Renal pelvis (tissue), 12 donors: ENCODE measurements at places on chromosomes 5 and 9.

DNA sequence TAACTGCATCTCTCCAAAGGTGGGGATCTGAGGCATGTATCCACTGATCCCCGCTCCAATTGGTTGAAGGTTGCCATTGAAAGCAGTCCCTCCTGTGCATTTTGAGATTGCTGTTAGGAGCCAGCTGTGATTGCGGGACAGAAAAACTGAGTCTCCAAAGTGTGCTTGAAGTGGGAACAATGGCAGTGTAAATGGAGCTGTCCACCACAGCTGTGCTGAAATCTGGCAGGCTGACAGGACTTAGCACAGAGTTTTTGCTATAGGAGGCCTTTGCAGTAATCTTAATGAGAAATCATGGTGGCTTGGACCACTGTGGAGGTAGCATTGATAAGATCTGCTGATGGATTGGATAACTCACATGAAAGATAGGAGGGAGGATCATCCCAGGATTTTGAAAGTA lies 3.3 kb downstream of the RNF20 start:
- peak; percentile 57 for DNase-seq

DNA sequence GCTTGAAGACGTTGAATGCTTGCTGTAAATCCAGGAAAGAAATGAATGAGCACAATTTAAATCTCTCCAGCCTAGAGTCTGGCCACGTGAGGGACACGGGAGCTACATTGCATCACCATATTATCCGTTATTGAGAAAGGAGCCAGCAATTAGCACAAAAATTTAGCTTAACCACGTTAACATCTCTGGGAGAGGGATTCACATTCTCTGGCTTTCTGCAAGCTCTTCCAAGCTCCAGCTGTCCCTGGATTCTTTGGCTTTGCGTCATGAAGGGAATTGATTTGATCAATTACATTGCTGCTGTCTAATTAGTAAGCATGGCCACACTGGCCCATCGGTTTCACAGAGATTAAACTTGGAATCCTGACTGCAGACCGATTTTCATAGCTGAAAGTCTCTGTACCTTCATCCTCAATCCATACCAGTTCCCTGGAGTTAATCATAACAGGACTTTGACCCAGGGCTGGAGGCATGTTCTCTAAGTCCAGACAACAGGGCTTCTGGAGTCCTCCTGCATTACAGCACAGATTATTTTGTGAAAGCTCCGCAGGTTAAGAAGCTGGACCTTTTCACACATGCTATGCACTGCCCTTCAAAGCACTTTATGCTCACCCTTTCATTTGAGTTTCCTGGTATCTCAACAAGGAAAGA lies 31.6 kb downstream of the ADRA1B start:
- no peak for DNase-seq

GRCh38 chr9:35690614-35691333 lies 1.0 kb upstream of the TPM2 start:
- DNase-seq: no peak

- no peak for DNase-seq
Measured at GRCh38 chr5:126513703-126514102, 81.3 kb downstream of the ALDH7A1 start.

GRCh38 chr9:91530829-91531228 lies 107.2 kb upstream of the NFIL3 start:
- no peak for DNase-seq

- DNase-seq: no peak
Measured at GRCh38 chr5:168683247-168683926, 104.2 kb upstream of the PANK3 start.

DNA sequence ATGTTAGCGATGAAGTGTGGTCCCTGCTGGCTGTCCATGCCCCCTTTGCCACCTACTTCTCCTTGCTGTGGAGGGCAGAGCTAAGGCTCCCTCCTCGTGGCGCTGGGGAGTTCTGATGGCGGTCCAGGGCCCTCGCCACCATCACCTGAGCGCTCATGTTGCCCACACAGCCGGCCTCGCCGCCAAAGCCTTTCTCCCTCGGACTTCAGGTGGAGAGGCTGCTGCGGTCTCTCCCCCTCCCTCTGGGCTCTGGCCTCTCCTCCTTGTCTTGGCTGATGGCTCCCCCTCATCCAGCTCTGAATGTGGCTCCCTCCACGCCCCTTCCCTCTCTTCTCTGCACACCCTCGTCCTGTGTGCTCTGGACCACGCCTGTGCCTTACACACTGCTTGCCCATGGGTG lies 14.5 kb upstream of the LPCAT1 start:
- DNase-seq: no peak

DNA sequence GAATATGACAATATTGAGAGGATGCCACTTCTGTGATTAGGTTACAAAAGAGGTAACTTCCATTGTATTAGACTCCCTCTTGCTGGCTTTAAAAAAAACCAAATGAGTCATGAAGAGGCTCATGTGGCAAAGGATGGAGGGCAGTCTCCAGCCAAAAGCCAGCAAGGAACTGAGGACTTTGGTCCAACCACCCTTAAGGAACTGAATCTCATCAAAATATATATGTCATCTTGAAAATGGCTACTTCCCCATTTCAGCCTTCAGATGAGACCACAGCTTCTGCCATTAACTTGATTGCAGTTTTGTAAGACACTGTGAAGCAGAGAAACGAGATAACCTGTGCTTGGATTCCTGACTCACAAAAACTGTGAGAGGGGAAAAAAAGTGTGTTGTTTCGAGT lies 15.5 kb upstream of the TRIM32 start:
- no peak for DNase-seq

GRCh38 chr5:94705427-94705826 lies 87.0 kb downstream of the SLF1 start:
- no peak for DNase-seq

DNA sequence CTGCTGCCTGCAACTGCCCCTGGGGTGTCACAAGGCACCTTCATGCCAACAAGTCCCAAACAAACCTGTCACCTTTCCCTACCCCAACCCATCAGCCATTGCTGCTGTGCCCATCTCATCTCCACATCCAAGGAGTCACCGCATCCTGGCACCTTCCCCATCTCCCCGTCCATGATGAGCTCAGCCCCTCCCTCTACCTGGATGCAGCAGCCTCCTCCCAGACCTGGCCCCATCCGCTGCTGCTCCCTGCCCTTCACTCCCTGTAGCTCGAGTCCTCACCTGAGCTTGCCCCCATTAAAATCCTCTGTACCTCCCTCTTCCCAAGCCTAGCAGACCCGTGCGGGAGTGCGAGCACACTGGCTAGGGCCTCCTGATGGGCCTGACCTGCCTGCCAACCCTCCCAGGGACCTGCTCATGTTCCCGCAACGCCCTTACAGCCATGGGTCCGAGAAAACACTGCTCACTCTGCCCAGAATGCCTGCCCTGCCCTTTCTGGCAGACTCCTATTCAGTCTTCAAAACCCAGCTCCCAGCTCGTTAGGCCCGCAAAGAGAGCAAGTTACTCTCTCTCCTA lies 110.6 kb downstream of the ADAMTS2 start:
- DNase-seq: no peak

GRCh38 chr5:128597156-128597555 lies 59.1 kb upstream of the FBN2 start:
- peak; percentile 37 for DNase-seq

DNA sequence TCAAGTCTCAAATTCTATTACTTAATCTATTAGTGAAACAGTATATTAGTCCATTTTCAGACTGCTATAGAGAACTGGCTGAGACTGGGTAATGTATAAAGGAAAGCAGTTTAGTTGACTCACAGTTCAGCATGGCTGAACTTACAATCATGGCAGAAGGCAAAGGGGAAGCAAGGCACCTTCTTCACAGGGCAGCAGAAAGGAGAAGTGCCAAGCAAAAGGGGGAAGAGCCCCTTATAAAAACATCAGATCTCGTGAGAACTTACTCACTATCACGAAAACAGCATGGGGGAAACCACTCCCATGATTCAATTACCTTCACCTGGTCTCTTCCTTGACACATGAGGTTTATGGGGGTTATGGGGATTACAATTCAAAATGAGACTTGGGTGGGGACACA lies 67.9 kb upstream of the CHSY3 start:
- no peak for DNase-seq

- DNase-seq: peak; percentile 66
Measured at GRCh38 chr5:132746954-132747615, at the start of gene CCNI2. TSS of gene CCNI2 (plus strand) at chr5:132747426. CDS start at chr5:132747496, 70 bp downstream.

- DNase-seq: no peak
Measured at GRCh38 chr5:177198738-177199137, 65.2 kb downstream of the NSD1 start.

GRCh38 chr9:81632599-81632998 lies 56.7 kb downstream of the TLE1 start:
- DNase-seq: no peak

- DNase-seq: no peak
Measured at GRCh38 chr5:17440766-17441165, 57.3 kb upstream of the TAF11L2 start.

DNA sequence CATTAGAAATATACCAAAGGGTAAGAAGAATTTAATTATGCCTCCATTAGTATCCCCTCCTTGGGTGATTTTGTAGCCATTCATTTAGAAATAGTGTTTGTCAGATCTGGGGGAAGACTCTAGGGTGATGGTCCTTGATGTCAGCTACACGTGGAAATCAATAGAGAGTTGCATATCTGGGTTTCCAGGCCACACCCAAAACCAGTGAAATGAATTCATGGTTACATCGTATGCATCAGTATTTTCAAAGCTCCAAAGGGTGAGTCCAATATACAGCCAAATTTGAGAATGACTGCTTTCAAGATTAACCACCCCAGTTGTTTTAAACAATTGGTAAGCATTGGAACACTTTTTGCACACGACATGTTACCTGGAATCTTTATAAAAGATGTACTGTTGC lies 173.4 kb upstream of the SGCD start:
- no peak for DNase-seq

DNA sequence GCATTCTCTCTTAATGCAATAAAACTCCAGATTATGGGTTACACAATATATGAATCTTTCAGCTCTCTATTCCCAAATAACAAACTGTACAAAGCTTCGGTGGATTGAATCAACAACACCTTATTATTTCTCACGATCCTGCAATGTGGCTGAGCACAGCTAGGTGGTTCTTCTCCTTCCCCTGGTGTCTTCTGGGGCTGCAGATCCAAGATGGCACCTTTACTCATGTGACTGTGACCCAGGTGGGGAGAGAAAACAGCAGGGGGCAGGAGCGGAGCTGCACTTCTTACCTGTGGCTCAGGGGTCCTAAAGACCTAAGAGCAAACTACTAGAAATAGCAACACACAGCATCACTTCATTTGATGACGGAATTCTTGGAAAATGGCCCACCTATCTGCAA lies 233.1 kb downstream of the IRX1 start:
- no peak for DNase-seq

GRCh38 chr5:8907168-8907868 lies 638.6 kb downstream of the SEMA5A start:
- no peak for DNase-seq

GRCh38 chr9:103287361-103287760 lies 292.2 kb downstream of the CYLC2 start:
- no peak for DNase-seq

GRCh38 chr5:106363578-106363977 lies 1307.2 kb downstream of the EFNA5 start:
- DNase-seq: no peak

DNA sequence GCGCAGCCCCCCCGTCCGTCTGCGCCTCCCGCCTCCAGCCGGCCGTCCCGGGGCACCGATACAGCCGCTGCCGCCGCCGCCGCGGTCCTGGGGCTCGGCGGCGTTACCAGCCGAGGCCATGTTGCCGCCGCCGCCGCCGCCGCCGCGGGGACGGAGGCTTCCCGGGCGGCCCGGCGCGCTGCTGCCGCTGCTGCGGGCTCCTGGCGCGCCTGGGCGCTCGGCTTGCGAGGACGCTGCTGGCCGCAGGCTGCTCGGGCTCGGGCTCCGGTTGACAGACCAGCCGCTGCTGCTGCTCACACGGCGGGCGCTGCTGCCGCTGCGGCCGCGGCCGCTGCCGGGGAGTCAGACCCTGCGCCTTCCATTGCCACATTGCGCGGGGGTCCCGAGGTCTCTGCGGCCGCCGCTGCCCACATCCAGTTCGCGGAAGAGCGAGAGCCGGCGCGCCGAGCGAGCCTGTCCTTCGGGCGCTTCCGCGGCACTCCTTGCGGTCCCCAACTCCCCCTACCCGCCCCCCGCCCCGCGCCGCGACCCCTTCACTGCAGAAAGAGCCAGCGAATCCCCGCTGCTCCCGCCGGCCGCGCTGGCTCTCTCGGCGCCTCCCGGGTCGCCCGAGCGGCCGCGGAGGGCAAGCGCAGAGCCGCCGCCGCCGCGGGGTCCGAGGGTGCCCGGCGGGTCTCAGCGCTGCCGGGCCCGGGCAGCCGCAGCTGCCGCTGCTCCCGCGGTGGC lies 8.4 kb downstream of the PTCH1 start:
- DNase-seq: no peak

DNA sequence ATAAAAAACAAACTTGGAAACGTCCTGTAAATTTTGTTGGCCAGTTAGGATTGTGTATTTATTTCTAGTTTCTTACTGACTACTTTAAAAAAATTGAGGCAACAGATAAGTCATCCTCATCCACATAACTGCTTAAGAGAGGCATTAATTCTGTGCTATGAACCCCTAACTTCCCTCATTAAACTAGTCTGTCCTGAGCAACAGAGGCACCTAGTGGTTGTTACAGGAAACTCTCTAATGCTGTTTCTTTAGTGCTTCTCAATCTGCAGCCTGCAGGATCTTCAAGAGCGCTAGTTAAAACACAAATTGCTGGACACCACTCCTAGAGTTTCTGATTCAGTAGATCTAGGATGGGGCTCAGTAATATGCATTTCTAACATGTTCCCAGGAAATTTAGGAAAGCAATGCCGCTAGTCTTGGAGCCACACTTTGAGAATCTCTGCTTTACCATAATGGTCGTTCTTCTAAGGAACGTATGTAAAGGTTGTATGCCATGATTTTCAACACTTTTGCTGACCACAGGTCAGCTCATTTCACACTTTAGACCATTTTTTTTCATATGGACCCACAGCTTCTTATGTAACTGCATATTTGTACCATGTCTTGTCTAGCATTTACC lies 410.1 kb upstream of the SMARCA2 start:
- peak; percentile 27 for DNase-seq

GRCh38 chr9:36136894-36137391 lies 410 bp downstream of the GLIPR2 start:
- DNase-seq: peak; percentile 41

DNA sequence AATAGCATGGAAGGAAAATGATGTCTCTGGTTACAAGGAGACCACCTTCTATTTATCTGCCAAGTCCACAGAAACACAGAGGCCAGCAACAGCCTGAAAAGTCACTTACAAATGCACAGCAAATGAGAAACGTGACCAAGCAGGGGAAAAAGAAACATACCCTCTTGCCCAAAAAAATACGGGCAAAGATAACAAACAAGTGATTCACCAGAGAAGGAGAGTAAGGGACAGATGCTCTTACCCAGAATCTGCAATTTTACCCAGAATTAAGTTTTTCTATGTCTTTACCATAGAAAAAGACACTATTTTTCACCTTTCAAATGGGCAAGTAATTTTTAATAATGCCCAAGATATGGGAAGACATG lies 28.1 kb downstream of the CAMSAP1 start:
- no peak for DNase-seq

- DNase-seq: no peak
Measured at GRCh38 chr5:135392256-135392655, 6.8 kb downstream of the MACROH2A1 start.
